Endothelial cell (in vitro differentiated cells): ENCODE measurements at places on chromosomes 4 and X.
A peak's percentile ranks its signal among the peaks of the same experiment; 100 is the strongest.

- DNase-seq = no peak
Observed at GRCh38 chr4:137705171-137705783, 173.0 kb upstream of the PCDH18 start.

- no peak for DNase-seq
Observed at GRCh38 chr4:73777612-73778011, 37.2 kb downstream of the CXCL8 start.

DNA sequence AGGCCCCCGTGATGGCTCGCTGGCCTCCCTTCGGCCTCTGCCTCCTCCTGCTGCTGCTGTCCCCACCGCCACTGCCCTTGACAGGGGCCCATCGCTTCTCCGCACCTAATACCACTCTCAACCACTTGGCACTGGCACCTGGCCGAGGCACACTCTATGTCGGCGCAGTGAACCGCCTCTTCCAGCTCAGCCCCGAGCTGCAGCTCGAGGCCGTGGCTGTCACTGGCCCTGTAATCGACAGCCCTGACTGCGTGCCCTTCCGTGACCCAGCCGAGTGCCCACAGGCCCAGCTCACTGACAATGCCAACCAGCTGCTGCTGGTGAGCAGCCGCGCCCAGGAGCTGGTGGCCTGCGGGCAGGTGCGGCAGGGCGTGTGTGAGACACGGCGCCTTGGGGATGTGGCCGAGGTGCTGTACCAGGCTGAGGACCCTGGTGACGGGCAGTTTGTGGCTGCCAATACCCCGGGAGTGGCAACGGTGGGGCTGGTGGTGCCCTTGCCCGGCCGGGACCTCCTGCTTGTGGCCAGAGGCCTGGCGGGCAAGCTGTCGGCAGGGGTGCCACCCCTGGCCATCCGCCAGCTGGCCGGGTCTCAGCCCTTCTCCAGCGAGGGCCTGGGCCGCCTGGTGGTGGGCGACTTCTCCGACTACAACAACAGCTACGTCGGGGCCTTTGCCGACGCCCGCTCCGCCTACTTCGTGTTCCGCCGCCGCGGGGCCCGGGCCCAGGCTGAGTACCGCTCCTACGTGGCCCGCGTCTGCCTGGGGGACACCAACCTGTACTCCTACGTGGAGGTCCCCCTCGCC is 3.0 kb downstream of the PLXNB3 start:
- no peak for DNase-seq

- no peak for DNase-seq
Observed at GRCh38 chr4:31737419-31737818, 1017.2 kb downstream of the PCDH7 start.

GRCh38 chr4:17961249-17961648 is 60.3 kb downstream of the LCORL start:
- no peak for DNase-seq

- no peak for DNase-seq
Observed at GRCh38 chr4:184641451-184641850, 7.8 kb downstream of the CASP3 start.

DNA sequence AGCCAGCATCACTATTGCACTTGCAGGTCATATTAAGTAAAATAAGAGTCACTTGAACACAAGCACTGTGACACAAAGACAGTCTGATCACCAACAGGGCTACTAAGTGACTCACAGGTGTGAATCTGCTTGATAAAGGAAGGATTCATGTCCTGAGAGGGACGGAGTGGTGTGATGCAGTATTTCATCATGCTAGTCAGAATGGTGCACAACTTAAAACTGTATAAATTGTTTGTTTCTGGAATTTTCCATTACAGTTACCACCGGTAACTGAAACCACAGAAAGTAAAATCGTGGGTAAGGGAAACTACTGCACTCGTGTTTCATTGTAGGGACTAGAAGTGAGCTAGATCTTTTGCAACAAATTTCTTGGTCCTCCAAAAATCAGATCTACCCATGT is 109.7 kb downstream of the ELOVL6 start:
- no peak for DNase-seq

DNA sequence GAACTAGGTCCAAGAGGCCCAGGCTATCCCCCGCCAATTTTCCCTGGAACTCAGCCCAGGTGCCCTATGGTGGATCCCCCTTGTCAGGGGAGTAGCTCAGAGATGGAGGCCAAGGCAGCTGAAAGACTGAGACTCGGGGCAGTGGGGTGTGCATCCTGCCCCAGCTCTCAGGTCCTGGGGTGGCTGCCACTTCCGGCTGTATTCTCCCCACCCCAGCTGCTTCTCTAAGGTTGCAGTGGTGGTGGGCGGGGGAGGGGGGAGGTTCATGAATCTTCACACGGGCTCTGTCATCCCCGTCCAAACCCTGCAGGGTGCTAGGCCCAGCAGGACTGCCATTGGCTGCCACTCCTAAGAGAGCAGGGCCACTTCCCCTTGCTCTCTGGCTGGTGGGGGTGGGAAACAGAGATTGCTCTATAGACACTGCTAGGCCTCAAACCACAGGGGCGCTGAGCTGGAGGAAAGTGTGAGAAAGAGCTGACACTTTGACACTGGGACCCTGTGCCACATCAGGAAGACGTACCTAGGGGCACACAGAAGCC is 1.5 kb downstream of the SASH3 start:
- no peak for DNase-seq

- DNase-seq = no peak
Observed at GRCh38 chrX:41889317-41890025, 33.9 kb downstream of the CASK start.

DNA sequence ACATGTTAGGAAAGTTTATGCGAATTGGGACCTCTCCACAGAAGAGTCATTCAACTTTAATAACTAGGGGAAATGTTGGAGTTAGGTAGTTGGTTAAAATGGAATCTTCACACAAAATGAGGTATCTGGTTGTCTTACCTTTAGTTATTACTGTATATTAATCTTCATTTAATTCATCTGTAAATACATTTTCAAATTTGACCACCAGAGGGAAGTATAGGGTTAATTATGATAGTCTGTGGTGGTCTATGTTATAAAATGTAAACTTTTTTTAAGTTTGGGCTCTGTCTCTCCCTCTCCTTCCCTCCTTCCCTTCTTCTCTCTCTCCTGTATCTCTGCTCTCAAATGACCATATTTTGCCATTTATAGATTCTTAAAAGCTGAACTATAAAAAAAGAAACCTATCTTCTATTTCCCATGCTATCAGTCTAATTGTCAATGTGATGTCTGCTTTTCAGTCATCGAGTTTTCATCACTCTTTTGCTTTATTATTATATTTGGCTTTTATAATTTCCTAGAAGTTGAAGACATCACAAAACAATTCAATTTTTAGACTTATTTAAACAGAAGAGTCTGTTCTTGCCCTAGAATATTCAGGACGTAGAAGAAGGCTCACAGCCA is 49.8 kb downstream of the TMEM144 start:
- no peak for DNase-seq

DNA sequence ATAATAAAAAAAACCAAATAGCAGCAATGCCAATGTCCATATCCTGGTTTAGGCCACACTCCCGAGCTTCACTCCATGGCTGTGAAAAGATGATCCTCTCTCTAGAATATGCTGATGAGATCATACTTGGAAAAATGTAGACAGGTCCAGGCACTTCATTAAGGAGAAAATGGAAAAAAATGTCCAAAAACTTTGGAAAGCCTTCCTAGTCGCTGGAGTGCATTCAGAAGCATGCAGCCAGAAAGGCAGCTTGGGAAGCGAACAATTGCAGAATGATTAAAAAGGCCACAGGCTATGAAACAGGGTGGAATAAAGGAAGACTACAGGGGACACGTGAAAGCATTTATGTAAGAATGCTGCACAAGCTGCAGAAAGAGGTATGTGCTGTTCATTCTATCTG is 165.6 kb upstream of the HCCS start:
- no peak for DNase-seq

- no peak for DNase-seq
Observed at GRCh38 chr4:65023883-65024670, 614.8 kb upstream of the TECRL start.

DNA sequence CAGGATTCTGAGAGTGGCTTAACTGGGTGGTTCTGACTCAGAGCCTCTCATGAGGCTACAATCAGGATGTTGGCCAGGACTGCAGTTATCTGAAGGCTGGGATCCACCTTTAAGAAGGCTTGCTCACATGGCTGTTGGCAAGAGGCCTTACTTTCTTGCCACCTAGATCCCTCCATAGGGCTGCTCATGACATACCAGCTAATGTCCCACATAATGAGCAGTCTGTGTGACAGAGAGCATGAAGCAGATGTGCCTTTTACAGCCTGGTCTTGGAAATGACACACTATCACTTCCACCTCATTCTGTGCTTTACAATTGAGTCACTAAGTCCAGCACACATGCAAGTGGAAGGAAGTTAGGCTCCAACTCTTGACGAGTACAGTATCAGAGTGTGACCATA is 4.3 kb upstream of the RBM3 start:
- DNase-seq = no peak

GRCh38 chrX:68719904-68720614 is 72.6 kb downstream of the STARD8 start:
- no peak for DNase-seq

DNA sequence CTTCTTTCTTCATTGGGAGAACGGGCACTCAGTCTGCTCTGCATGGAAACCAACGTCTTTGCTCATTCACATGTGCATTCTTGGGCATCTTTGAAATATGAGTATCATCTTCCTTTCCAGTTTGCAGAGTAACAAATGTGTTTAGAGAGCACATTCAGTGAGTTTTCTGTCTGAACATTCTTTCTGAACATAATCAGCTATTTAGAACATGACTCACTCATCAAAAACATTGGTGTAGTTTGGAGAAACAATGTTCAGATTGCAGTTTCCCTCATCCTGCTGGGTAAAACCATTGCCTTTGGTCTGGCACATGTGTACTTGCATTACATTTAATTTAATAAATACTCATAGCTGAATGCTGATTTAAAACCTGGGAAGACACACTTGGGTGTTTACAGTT is 81.5 kb upstream of the F9 start:
- DNase-seq = no peak

DNA sequence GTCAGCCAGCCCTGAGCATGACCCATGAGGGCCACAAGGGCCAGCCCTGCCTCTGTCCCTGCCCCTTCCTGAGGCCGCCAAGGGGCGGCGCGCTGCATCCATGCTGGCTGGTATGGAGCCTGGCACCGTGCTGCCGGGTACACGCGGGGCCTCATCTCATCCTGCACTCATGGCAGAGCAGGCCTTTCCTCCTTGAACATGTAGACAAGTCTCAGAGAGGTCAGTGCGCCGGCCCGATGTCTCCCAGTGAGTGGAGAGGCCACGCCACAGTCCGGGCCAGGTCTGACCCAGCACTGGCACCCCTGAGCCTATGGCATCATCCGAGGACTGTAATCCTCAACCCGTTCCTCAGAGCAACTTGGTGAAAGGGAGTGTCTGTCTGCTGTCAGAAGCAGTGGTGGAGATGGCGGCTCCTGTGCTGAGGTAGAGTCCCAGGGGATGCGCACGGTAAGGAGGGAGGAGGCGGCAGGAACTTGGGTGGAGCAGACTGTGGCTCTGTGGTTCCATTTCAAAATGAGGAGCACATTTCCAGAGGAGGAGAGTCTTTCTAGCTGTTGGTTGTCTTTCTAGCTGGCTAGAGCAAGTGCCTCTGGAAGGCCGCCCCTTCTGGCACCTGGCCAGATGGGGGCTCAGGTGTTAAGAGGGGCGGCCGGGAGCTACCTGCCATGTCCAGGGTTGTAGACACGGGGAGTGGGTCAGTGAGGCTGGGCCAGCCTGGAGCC is 32.8 kb downstream of the TRMT44 start:
- no peak for DNase-seq

GRCh38 chrX:67953658-67954057 is 409.8 kb downstream of the AR start:
- no peak for DNase-seq

GRCh38 chr4:115720611-115721010 is 607.2 kb upstream of the NDST4 start:
- no peak for DNase-seq

GRCh38 chr4:81698538-81699296 is 227.0 kb upstream of the RASGEF1B start:
- DNase-seq = no peak

GRCh38 chrX:3252744-3253143 is 93.7 kb downstream of the MXRA5 start:
- DNase-seq = no peak

DNA sequence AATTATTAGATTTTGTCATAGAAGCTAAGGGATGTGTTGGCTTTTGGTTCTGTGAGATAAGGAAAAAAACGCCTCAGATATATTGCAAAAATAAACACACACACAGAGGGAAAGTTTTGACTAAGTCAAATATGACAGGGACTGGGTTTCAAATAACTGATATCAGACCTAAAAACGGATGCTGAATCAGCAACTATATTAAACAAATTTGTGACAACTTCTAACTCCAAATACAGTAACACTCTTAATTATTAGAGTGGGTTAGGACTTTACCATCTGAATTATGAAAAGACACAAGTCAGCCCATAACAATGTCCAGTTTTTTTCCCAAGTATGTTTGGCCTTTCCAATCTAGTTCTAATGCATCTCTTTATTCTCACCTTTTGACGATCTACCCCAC is 2693.1 kb downstream of the ARAP2 start:
- no peak for DNase-seq

DNA sequence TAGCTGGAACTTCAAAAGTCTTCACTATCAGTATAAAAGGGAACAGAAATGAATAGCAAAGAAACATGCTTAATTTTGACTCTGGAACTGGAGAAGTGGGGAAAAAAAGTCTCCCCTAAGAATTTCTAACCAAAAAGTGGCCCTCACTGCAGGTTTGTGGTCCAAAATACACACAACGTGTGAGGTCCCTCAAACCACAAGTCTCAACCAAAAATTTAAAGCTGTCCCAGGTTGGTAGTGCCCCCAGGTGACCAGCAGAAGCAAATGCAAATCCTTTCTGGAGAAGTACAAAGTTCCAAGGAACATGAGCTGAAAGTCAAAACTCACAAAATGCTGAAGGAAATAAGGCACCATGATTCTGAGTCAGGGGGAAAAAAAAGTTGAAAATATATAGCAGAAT is 23.6 kb upstream of the VAMP7 start:
- no peak for DNase-seq

- no peak for DNase-seq
Observed at GRCh38 chr4:1266881-1267763, 18.2 kb upstream of the CTBP1 start.

DNA sequence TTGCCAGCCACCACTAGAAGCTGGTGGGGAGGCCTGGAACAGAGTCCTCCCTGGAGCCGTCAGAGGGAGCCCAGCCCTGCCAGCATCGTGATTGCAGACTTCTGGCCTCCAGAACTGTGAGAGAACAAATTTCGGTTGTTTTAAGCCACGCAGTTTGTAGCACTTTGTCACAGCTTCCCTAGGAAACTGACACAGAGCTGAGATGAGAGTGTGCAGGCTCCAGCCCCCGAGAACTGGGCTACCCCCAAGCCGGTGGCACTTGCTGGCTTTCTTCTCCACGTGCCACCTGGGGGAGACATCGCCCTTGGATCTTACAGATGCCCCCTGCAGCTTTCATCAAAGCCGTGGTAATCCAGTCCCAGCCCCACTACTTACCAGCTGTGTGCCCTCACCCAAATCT is 83.7 kb downstream of the PPP2R2C start:
- DNase-seq = no peak

GRCh38 chr4:3783693-3784306 is 17.6 kb downstream of the ADRA2C start:
- peak; percentile 57 for DNase-seq
